ENCODE measurements at places on chromosomes 3 and 15.

GRCh38 chr3:62558549-62559112 is 185.3 kb upstream of the FEZF2 start:
- DNase-seq = no peak

GRCh38 chr3:67640023-67640660 is 14.3 kb downstream of the SUCLG2 start:
- DNase-seq = no peak

DNA sequence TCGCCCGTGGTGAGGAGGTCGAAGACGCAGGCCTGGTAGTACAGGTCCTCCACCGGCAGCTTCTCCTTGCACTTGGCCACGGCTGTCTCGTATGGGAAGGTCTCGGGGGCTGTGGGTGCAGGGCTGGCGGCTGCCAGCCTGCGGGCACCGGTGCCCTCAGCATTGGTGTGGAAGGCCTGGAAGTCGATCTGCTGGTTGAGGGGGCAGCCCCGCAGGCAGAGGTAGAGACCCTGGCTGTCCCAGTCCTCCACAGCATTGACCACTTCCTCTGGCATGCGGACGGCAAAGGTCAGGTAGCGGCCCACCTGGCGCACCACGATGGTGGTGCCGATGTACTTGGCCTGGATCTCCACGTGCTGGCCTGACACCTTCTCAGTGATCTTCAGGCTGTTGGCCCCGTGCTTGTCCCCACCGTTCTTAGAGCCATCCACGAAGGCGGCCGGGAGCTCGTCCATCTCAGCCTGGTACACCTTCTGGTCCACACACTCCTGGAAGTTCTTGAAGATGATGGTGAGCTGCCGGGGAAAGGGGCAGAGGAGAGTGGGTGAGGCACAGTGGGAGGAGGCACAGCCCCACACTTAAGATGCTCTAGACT is 43.7 kb downstream of the RGMA start:
- no peak for DNase-seq

- no peak for DNase-seq
Measured at GRCh38 chr15:92228830-92229229, 164.9 kb upstream of the ST8SIA2 start.

- DNase-seq = no peak
Measured at GRCh38 chr3:192820161-192820560, 92.8 kb upstream of the FGF12 start.

- DNase-seq = no peak
Measured at GRCh38 chr15:98548139-98548971, 100.0 kb upstream of the IGF1R start.

DNA sequence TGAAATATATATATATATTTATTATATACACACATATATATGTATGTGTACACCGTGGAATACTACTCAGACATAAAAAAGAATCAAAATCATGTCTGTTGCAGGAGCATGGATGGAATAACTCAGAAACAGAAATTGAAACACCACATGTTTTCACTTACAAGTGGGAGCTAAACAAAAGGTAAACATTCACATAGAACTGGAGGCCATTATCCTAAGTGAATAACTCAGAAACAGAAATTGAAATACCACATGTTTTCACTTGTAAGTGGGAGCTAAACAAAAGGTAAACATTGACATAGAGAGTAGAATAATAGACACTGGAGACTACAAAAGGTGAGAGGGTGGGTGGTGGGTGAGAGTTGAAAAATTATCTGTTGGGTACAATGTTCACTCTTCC is 171.5 kb upstream of the GOLIM4 start:
- no peak for DNase-seq

DNA sequence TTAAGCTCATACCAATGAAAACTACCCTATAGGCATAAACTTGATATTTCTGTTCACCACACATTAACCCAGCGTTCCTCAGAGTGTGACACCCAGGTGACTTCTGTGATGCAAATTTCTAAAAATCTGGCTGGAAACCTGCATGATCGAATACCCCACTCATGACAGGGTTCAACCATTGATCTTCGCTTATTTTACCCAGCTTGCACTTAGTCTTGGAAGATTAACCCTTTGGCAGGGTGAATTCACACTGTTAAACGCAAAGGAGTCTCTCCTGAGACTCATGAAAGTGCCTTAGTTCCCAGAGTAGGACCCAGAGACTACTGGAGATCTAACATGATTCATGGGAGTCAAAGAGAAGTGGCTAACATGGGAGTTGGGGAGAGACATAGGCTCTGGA is 391.6 kb downstream of the MECOM start:
- DNase-seq = no peak

DNA sequence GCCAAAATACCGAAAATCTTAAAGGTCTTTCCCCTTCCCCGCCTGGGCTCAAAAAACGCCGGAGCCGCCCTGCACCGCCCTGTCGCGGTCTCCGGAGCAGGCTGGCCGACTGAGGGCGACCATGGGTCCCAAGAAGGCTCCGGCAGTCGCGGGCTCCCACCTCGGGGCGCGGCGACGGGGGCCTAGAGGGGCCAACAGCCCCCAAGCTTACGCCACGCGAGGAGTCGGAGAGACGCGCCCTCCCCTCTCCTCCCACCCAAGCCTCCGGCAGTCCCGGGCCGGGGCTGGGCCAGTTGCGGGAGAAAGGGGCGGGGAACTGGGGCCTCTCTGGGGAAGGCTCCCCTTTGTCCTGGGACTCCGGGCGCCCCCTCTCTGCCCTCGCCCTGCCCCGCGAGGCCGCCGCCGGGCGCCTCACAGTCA is 69.2 kb downstream of the GOLGA8B start:
- no peak for DNase-seq

DNA sequence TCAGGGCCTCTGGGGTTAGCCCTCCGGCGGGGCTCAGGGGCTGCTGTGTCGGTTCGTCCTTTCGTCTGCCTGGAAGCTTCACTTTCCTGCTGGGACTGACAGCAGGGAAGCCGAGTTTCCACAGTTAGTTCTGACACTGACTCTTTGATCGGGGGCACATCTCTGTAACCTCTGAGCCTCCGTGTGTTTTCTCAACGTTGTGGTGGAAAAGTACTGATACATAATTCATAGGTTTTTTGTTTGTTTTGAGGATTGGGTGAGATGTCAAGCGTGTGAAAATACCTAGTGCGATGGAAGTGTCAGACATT is 481 bp downstream of the AP4E1 start:
- no peak for DNase-seq

- no peak for DNase-seq
Measured at GRCh38 chr3:27666272-27666671, 55.9 kb downstream of the EOMES start.

DNA sequence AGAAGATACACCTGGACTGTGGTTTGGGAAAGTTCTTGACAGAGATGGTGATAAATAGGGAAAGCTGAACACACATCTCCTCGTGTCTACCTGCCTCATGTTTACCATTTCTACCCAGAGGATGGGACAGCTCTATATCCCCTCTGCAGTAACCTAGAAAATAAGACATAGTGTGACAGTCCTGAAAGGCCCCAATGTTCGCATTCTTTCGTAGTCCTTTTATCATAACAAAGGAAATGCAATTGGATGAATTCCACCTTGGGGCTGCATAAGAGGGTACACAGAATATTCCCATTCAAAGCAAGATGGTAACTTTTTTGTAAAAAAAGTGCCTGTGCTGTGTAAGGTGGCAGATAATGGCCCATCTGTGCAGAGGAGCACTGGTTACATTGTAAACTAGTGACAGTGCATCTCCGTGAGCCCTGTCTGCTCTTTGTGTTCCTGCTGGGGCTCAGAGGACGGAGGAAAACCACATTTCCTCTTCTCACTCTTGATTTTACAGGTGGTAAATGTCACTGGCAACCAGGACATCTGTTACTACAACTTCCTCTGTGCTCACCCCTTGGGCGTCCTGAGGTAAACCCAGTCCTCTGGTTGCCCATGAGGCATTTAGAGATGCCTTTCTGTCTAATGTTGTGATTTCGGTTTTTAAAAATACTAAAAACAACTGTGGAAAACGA is 74.3 kb downstream of the SIDT1 start:
- no peak for DNase-seq

- DNase-seq = peak; percentile 17
Measured at GRCh38 chr15:52481915-52482314, 46.8 kb downstream of the MYO5A start.

DNA sequence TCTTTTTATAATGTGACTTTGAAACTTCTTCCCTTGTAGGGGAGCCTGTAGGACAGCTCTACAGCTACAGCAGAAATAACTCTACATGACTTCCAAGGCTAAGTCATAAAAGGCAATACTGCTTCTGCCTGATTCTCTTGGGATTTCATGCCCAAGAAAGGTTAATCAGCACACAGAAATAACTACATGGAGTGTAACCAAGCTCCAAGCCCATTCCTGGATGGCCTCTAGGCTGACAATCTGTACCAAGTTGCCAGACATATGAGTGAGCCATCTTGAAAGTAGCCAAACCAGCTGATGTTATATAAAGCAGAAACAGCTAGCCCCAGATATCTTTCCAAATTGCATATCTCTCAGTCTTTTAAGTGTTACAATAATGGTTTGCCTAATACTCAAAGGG is 75.8 kb upstream of the OSTN start:
- DNase-seq = no peak

DNA sequence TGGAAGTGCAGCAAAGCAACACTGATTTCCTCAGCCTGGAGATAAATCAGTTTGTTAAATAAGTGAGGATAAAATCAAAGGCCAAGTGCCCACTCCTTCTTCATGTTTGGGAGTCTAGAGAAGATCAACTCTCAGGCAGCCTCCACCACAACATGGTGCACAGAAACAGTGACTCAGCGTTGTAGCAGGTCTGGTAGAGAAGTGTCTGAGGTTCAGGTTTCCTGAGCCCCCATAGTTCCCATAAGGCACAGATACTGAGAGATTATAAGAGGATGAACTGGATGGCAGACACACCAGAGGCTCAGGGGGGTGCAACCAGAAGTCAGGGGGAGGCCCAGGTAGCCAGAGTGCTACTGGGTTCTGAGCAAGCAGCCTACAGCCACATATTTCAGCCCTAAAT is 166.7 kb downstream of the FRMD5 start:
- DNase-seq = no peak

- DNase-seq = no peak
Measured at GRCh38 chr3:117688583-117688982, 979.0 kb downstream of the TUSC7 start.

GRCh38 chr15:95051861-95052260 is 820.5 kb downstream of the MCTP2 start:
- DNase-seq = no peak

GRCh38 chr3:58996730-58997129 is 53.1 kb downstream of the CFAP20DC start:
- no peak for DNase-seq

- no peak for DNase-seq
Measured at GRCh38 chr15:66139591-66140207, 113.9 kb downstream of the MEGF11 start.

DNA sequence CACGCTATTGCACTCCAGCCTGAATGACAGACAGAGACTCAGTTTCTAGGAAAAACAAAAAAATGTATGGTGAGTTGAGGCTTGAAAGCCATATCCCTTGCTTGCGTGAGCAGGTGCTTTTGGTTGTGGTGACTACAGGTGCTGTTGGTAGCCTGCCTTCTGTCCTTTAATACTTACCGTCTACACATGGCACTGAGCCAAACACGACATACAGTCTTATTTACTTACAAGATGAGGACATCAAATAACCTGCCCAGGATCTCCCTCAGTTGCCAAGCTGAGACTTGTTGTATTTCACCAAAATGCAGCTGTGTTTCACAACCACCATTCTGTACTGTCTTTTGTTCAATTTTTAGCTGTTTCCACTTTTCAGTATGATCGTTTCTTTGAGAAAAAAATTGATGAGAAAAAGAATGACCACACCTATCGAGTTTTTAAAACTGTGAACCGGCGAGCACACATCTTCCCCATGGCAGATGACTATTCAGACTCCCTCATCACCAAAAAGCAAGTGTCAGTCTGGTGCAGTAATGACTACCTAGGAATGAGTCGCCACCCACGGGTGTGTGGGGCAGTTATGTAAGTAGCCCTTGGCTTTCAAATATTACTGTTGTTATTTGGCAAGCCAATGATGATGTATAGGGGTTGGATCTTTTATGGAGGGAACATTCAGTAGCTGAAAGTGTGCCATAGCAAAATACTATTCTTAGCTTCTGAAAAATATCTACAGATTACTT is 6.5 kb downstream of the ALAS1 start:
- DNase-seq = no peak

DNA sequence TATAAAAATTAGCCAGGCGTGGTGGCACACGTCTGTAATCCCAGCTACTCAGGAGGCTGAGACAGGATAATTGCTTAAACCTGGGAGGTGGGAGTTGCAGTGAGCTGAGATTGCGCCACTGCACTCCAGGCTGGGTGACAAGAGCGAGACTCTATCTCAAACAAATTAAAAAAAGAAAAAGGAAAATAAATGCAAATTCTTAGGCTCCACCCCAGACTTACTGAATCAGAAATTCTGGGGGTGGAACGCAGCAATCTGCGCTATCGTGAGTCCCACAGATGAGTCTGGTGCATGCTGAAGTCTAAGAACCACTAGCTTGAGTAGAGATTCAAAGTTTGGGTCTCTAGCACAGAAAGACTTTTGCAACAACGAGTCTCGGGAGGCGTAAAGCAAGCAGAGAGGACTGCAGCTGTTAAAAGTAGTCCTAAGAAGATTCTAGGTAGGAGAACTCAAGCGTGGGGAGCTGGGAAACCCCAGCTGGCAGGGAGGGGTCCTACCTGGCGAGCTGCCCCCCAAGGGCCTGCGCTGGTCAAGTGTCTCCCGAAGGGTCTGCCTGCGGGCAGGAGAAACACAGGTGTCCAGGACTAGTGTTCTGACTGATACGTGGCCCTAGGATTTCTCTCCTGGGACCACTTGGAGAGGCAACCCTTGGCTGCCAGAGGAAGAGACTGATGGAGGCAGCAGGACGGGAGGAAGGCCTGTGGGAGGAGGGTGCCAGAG is 21.9 kb downstream of the CEP19 start:
- no peak for DNase-seq

- DNase-seq = no peak
Measured at GRCh38 chr3:165491487-165491886, 295.3 kb upstream of the SLITRK3 start.

GRCh38 chr3:121517953-121518655 is 27.7 kb downstream of the POLQ start:
- no peak for DNase-seq

GRCh38 chr3:5298453-5298852 is 110.9 kb downstream of the EDEM1 start:
- no peak for DNase-seq

DNA sequence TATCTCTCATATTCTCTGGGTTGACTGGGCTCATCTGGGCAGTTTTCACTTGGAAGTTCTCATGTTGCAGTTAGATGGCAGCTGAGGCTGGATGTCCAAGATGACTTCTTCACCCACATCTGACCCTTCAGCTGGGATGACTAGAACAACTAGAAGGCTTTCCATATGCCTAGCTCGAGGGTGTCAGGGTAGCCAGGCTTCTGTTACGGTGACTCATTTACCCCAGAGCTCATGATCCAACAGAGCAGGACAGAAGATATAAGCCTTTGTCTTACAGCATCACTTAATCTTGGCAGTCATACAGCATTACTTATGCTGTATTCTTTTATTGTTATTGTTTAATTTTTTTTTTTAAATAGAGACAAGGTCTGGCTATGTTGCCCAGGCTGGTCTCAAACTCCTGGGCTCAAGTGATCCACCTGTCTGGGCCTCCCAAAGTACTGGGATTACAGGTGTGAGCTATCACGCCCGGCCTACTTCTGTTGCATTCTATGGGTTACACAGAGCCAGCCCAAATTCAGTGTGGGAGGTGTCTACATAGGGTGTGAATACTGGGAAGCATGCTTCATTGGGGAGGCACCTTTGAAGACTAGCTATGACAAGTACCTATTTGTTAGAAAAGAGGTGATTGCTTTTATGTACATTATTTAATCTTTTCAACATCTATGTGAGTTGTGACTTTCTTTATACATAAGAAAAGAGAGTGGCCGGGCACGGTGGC is 10.7 kb downstream of the HMCES start:
- no peak for DNase-seq
